ENCODE measurements at places on chromosomes 7 and 10. TPM values are rescaled to one million over a fixed set of nuclear protein-coding genes. Genes with fewer than 3 reads are reported as not detected.

- DNase-seq, result no peak
Observed at GRCh38 chr7:129626896-129627295, 15.4 kb downstream of the NRF1 start.

DNA sequence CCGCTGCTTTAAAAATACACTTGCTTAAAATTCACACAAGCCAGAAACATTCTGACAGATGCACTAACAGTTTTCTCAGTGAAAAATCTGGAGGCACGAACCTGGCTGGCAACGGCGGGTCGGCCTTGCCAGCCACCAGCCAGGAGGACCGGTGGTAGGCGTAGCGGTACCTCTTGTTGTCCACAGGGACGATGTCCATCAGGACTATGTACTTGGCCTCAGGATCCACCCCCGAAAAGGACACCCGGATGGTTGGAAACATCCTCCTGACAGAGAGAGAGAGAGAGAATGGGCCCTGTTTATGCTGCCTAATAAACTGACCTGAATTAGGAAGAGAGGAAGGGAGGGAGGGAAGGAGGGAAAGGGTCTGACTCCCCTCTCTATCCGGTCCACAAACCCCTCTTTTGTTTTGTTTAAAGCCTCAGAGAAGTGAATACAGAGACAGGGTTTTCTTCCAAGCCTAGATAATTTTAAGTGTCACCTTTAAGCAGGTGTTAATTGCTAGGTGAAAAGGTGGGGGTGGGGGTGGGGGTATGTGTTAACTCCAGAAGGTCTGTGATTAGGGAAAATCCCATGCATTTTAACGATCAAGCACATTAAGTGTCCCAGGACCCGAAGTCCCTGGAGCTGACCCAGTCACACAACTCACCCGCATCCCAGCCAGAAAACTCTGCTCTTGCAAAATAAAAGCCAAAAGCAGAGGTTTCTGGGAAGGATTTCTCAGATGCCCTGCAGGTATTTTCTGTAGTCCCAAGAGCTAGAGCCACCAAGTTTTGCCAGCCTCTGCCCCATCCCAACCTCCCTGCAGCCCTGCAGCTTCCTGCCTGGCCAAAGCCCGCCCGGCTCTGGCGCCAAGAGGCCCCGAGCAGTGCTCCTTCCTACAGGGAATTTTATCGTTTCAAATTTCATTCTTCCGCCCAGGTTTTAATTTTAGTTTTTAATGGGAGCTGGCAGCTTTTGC lies 5.0 kb downstream of the TBX20 start:
- peak; percentile 61 for DNase-seq

DNA sequence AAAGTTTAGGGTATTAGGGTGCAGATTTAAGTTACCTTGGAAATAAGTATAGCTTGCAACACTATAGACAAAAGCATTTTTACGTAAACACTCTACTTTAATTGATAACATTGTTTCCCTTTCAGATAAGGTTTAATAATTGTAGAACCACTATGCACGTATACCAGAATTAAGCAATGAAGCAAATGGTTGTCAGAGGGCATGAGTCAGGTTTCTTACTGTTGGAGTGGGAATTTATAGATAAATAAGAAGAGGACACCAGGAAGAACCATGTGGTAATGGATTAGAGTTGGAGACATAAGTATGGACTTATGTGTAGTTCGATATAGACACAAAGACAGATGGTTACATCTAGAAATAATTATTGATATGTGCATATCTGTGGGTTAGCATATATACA lies 355.6 kb downstream of the ETV1 start:
- no peak for DNase-seq

DNA sequence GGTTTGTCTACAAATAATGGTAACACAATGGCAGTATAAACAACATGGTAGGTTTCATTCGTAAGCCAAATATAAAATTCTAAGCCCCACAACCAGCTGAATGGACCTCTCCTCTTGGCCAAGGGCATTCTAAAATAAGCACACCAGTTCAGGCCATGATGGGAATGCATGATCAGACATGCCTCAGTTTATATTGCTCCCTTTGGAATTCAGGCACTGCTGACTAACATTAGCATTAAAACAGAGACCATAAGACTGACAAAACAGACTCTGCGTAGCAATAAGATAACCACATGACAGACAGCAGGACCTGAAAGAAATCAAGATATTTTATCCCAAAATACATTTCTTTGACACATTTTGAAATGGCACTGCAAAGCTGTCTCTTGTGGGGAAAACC lies 125.8 kb downstream of the FAM107B start:
- no peak for DNase-seq

DNA sequence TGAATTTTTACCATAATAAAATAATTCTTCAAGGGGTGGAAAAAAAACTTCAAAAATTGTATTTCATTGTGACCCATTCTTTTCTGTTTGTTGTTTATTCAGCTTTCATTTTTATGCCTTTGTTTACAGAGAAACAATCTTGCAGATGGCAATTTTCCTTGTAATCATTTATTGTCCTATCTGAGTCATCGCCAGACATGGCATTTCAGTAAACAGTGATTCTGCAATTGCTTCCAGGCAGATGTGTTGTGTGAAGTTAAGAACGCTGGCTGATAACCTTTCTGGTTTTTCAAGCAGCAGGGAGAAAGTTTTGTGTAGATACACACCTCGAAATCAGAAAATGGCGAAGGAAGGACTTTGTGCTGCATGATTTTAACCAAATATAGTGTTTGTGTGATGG lies 80.7 kb upstream of the RPA3 start:
- no peak for DNase-seq

GRCh38 chr7:11591943-11592342 lies 240.1 kb downstream of the THSD7A start:
- no peak for DNase-seq

GRCh38 chr7:41984888-41985287 lies 252.1 kb downstream of the GLI3 start:
- DNase-seq, result no peak

- DNase-seq, result no peak
Observed at GRCh38 chr10:31381766-31382316, 62.8 kb downstream of the ZEB1 start.

DNA sequence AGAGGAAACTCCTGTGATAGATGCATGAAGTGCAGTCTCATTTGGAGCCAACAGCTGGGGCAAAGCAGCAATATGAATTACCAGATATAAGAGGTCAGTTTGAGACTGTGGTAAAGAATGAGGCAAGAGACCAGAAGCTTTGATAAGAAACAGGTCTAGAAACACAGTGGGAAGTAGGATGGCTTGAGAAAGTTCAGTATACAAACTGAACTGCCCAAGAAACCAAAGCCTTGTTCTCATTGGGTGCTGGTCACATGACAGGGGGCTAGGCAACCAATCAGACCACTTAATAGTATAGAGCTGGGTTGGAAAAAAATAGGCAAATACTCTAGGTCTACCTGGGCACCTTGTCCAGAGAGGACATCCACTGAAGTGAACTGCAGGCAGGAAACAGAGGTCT lies 46.2 kb upstream of the PLCE1 start:
- DNase-seq, result no peak

Gene SFTPA1
- not detected for total RNA-seq

Gene GIMAP7
- not detected for total RNA-seq

Gene HMX2
- total RNA-seq, result 0.35 TPM

Gene FAM25C
- not detected for total RNA-seq

Gene ANXA8
- total RNA-seq, result 0.22 TPM
